ENCODE measurements at places on chromosomes 6 and 20.

GRCh38 chr6:39344821-39345280 is 22.3 kb upstream of the KCNK16 start:
- no peak for DNase-seq

DNA sequence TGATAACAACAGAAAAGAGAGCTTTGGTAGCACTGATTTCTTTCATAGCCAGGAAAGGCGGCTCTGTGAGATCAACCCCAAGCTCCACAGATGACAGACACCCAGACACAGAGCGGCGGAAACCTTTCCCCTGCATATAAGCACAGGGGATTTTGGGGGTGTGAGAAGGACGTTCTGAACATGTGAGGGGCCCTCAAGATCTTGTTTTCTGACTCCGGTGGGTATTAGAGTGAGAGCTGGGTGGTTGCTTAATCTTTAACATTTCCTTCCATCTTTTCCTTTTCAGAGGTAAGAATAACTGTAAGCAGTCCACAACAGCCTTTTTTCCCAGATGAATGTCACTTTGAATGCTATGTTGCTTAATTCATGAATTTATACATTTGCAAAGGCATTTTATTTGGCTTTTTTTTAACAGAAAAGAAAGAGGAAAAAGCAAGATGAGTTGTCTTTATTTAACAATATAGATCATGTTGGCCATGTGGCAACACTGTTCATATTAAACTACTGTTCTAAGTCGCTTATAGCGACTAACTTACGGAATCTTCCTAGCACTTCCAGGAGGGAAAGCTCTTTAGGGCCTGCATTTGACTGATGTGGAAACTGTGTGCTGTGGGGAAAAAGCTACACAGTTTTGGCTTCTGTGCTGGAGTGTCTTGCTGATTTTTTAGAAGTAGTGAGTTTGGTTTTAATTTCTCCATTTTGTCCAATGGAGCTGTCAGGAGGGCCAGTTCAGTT is 80.5 kb upstream of the NAA20 start:
- no peak for DNase-seq

DNA sequence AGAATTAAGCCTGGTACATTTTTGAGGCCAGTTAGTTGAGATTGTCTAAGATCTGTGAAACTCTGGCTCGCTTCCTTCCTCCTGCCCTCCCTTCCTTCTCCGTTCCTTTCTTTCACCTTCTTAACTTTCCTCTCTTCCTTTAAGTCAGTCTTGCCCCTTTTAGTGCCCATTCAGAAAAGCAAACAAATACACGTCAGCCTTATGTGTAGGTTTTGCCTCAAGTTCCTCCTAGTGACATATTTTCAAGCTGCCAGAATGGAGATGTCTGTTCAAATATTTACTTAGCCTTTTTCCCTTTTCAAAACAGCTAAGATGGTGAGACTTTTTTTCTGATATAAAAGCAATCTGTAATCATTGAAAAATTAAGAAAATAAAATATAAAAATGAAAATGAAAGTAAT is 178.4 kb downstream of the FARS2 start:
- DNase-seq, result no peak

- no peak for DNase-seq
Measured at GRCh38 chr6:53432318-53433161, 83.8 kb upstream of the ELOVL5 start.

GRCh38 chr6:118354641-118355040 is 193.5 kb upstream of the PLN start:
- DNase-seq, result peak; percentile 47

- DNase-seq, result no peak
Measured at GRCh38 chr6:47288267-47289090, 21.2 kb downstream of the TNFRSF21 start.

DNA sequence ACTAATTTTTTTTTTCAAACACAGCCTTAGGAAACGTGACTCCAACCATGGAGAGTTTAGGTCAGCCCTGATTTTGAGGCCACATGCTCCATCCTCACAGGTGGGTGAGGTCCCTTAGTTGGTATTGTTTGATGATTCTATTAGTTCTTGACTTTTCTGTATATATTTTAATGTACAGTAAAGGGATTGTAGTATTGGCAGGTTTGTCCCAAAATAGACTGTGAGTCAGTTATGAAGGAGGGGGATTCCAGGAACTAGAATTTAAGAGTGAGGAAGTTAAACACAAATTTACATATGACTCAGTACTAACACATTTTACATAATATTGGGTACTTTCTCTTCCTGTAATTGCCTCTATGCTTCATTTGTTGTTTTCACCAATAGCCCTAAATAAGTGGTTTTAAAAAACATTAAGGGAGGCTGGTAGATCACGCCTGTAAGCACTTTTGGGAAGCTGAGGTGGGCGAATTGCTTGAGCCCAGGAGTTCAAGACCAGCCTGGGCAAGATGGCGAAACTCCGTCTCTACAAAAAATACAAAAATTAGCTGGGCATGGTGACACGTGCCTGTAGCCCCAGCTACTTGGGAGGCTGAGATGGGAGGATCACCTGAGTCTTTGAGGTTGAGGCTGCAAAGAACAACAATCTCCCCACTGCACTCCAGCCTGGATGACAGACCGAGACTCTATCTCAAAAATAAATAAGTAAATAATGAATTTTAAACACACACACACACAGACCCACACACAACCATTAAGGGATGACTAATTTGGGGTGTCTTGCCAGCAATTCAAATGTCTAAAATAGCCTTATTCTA is 81.8 kb downstream of the SGK1 start:
- DNase-seq, result peak; percentile 68

- no peak for DNase-seq
Measured at GRCh38 chr20:36307412-36308325, 1.5 kb downstream of the DLGAP4 start.

DNA sequence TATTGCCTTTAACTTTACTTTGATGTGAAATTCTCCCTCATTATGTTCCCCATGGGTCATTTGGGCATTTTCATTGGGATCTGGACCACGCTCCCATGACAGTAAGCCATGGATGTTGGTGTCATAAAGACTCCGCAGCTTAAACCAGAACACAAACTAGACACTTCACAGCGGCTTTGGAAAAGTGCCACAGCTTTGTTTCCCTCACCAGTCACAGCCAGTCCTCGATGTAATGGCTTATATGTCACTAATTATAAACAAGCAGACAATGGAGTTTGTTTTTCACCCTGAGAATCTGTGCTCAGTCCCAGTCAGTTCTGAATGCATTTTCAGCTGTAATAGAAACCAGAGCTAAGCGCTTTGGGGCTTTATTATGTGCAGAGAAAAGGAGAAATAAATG is 23.2 kb upstream of the DAAM2 start:
- DNase-seq, result no peak

DNA sequence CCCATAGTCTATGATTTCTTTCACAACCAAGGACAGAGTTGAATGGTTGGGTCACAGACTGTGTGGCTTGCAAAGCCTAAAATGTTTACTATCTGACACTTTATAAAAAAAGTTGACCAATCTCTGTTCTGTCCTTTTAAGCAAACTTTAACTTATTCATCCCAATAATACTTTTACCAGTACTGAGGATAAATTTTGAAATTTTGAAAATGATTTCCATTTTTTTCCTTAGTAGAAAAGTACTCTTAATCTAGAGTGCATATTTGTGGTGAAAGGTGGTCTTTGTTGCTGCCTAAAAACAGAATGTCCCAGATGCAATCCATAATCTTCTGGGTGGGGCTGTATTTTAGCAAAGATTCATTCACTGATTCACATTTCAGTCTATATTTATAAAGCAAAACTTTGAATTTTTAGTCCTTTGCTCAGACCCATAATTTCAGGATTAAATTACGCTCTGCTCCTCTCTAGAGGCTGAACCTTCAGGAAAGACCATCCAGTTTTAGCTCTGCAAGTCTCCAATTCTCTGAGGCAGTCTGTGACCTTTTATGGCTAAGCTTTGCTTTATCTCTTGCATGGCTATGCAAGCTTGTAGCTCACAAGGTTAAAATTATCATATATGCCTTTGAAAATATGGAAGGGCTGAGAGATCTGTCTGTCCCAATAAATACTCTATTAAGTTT is 573.5 kb downstream of the COL12A1 start:
- DNase-seq, result no peak

GRCh38 chr6:138824482-138825144 is 28.7 kb downstream of the ECT2L start:
- no peak for DNase-seq

DNA sequence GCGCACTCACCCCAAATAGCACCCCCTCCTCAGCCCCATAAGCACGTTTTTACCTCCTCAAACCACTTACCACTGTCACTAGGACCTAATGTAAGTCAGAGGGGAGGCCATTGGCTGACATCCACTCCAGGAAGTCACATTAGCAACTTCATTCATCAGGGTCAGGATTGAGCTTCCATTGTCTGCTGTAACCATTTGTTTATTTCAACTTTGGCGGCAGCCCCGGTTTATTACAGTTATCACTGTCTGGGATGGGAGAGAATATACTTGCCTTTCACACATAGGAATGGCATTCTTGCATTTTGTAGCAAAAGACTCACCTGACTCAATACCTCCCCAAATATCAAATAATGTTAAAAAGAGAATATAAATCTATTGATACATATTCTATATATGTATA is 38.3 kb downstream of the MAFB start:
- DNase-seq, result no peak

- no peak for DNase-seq
Measured at GRCh38 chr20:45036044-45036755, 64.7 kb downstream of the KCNS1 start.

GRCh38 chr6:89927791-89928550 is 33.7 kb downstream of the GJA10 start:
- DNase-seq, result no peak

GRCh38 chr20:61554617-61555016 is 302.6 kb downstream of the CDH4 start:
- no peak for DNase-seq

GRCh38 chr6:108671175-108671574 is 110.5 kb downstream of the FOXO3 start:
- DNase-seq, result peak; percentile 4

GRCh38 chr6:53703047-53703446 is 37.5 kb upstream of the KLHL31 start:
- no peak for DNase-seq

DNA sequence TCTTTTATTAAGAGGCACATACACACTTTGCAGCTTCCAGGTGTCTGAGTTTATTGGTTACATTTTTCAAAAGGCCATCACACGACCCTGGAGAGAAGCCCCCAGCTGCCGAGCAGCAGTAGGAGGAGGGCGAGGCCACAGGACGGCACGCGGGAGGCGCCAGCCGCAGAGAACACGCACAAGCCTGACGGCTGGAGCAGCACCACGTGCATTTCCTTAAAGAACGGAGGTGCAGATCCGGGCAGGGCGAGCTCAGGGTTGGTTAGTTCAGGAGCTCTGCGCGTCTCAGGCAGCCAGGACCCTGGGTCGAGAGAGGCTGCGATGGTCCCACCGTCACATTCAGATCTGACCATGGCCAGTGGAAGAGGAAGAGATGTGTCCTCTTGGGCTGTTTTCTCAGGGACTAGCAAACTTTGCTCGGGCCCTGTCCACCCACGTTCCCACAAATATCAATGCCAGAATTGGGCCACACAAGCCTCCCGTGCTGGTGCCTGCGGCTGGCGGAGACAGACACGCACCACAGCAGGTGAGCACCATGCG is 121.4 kb upstream of the AFDN start:
- DNase-seq, result no peak

GRCh38 chr20:35048739-35049138 is 43.9 kb downstream of the TRPC4AP start:
- no peak for DNase-seq

DNA sequence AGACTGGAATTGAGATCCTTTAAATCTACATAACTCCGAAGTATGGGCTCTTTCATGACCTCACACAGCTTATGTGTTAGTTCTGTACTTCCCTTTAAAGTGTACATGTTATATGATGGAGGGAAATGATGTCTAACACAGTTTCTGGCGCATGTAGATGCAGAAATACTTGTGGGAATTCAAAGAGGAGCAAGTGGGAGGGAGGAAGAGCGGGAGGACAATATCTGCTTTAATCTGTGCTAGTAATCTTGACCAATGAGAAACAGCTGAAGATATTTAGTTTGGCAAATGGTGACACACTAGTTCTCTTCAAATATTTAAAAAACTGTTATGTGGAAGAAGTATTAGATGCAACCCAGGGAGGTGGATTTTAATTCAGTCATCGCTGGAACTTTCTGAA is 62.9 kb upstream of the PLEKHG1 start:
- no peak for DNase-seq

DNA sequence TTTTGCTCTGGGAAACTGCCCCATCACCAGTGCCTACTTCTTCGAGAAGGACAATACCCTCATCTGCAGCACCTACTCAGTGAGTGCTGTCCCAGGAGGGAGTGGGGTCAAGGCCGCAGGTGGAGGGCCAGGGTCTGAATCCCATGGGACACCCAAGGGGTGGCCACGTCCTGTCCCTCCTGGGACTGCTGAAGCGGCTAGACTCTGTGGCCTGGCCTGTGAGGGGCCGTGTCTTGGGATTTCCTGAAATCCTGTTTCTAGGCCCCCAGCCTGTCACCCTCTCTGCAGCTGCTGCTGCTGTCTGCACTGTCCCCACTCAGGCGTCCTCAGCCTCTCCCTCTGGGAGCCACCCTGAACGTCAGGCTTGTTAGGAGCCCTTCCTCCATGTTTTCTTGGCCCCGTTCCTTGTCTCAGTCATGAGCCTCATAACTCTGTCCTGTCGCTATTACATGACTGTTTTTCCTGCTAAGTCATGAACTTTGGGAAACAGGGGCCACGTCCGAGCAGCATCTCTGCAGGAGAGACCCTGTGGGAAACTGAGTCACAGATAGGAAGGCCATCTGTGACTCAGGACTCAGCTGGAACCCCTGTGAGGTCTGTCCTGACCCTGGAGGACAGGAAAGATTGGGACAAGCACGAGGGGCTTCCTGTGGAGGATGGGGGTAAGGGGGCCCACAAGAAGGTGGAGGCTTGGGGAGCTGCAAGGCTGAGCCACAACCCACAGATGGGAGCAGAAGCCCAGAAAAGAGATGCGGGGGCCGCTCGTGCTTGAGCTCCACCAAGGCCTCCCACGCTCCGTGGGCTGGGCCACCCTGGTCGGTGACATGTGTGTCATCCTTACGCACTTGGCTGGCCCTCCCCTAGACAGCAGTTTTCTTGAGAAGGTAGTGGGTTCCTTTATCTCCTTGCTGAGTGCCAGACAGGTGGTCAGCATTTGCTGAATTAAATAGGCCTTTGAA is 49.9 kb downstream of the EFCAB8 start:
- no peak for DNase-seq

GRCh38 chr6:28446818-28447511 is 3.7 kb upstream of the ZSCAN23 start:
- DNase-seq, result no peak

- no peak for DNase-seq
Measured at GRCh38 chr6:133551847-133552341, 310.7 kb downstream of the EYA4 start.

GRCh38 chr6:166530211-166531095 is 56.0 kb downstream of the RAMACL start:
- no peak for DNase-seq

- DNase-seq, result peak; percentile 17
Measured at GRCh38 chr20:44811150-44811685, 872 bp upstream of the RIMS4 start.

GRCh38 chr20:52754366-52754765 is 217.8 kb upstream of the TSHZ2 start:
- no peak for DNase-seq

All from GM13976 (cell line).